T-cell (primary cell): ENCODE measurements at places on chromosomes 7 and 10.

DNA sequence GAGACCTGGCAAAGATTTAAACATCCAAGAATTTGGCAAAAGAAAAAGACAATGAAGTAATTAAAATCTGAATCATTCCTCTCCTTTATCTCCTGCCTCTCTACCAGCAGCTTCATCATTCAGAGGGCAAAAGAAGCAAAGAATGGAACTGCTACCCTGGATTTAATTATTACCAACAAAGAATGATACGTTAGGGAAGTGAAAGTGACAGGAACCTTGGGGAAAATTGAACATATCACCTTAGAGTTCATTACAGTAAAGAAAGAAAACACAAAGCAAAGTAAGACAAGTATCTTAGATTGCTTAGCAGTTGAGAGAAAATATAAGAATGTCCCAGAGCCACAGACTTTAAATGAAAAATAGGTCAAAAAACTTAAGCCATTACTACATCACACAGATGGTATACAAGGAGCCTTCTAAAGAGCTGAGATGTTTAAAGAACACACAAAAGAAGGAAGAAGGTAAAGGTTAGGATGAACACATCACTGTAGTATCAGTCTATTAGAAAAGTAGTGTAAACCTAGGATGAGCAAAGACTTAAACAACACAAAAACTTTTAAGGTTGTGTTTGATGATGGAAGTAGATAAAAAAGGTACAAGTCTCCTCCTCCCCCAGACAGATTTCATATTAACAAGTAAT, 17.5 kb downstream of the CTNNA3 start:
- no peak for DNase-seq

GRCh38 chr7:20514364-20514763, 101.1 kb upstream of the ABCB5 start:
- DNase-seq, result no peak

GRCh38 chr7:50565977-50566376, 772 bp upstream of the DDC start:
- DNase-seq, result no peak

GRCh38 chr7:134562136-134562535, 13.2 kb downstream of the AKR1B15 start:
- peak; percentile 29 for DNase-seq

- peak; percentile 56 for DNase-seq
These were observed 62.3 kb upstream of the LBX1 start for GRCh38 chr10:101291331-101292193.

DNA sequence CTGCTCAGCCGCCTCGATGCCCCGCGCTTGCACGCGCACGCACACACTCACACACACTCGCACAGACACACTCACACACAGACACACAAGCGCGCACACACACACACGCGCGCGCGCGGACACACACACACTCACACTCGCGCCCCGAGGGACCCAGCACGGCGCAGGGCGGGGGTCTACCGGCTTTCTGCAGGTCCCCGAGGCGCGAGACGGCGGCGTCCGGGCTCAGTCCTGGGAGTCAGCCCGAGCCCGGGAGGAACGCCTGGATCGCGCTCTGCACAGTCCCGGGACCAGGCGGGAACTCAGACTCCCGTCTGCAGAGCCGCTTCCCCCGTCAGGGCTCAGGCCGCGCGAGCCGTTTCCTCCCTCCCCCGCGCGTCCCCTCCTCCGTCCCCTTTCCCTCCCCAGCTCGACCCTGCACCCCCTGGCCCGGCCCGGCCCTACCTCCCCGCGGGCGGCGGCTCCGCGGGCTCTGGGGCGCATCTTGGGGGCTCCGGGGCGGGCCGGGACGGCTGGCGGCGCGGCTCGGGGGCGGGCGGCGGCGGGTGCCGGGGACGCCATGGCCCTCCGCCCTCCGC, 464 bp downstream of the DENND2A start:
- no peak for DNase-seq

- no peak for DNase-seq
These were observed 81.2 kb upstream of the TMEM248 start for GRCh38 chr7:66839814-66840213.
